ENCODE measurements at places on chromosomes 16 and 17.

DNA sequence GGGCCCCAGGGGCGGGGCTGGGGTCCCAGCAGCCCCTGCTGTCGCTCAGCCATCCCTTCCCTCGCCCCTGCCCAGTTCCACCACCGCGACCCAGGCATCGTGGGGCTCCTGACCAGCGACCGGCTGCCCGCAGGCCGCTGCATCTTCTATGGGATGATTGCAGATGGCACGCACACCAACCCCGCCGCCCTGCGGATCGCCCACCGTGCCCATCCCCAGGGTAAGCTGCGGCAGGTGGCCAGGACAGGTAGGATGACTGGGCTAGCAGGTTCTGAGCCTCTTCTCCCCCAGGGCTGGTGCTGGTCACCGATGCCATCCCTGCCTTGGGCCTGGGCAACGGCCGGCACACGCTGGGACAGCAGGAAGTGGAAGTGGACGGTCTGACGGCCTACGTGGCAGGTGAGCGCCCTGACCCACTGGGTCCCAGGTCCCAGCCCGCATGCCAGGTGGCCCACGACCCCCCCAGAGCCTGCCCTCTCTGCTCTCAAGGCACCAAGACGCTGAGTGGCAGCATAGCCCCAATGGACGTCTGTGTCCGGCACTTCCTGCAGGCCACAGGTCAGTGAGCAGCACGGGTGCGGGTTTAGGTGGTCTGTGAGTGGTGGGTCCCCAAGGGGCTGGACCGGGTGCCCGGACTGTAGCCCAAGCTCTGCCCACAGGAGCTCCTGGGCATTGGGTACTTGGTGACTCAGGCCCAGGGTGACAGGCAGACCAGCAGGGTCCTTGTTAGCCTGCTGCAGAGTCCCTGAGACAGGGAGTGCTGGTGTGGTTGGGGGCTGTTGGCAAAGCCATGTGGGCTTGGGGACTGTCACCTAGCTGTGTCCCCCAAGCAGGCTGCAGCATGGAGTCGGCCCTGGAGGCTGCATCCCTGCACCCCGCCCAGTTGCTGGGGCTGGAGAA is 2.8 kb downstream of the CEMP1 start:
- DNase-seq: no peak

GRCh38 chr17:4811471-4811870 is 4.5 kb downstream of the PLD2 start:
- DNase-seq: no peak

GRCh38 chr16:1822801-1823200 is 3.8 kb downstream of the HAGH start:
- DNase-seq: no peak

DNA sequence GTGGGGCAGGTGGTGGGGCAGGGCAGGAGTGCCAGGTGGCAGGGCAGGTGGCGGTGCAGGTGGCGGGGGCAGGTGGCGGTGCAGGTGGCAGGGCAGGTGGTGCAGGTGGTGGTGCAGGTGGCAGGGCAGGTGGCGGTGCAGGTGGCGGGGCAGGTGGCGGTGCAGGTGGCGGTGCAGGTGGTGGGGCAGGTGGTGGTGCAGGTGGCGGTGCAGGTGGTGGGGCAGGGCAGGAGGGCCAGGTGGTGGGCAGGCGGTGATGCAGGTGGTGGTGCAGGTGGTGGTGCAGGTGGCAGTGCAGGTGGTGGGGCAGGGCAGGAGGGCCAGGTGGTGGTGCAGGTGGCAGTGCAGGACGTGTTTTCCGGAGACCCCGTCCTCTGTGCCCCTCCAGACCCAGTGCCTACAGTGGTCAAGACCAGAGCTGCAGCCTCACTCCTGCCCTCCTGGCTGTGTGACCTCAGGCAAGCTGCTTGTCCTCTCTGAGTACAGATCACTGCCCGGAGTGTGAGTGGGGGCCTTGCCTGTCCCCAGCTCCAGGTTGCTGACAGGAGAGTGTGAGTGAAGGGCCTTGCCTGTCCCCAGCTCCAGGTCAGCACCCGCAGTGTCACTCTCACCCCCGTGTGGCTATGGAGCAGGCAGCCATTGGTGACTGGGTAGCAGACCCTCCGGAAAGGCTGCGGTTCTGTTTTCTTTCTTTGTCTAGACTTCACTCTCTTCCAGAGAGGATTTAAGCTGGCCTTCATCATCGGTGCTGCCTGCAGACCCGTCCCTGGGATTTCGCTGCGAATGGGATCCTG is 16.1 kb upstream of the NPTX1 start:
- no peak for DNase-seq

- no peak for DNase-seq
Measured at GRCh38 chr17:58040386-58040785, 33.3 kb upstream of the SRSF1 start.

DNA sequence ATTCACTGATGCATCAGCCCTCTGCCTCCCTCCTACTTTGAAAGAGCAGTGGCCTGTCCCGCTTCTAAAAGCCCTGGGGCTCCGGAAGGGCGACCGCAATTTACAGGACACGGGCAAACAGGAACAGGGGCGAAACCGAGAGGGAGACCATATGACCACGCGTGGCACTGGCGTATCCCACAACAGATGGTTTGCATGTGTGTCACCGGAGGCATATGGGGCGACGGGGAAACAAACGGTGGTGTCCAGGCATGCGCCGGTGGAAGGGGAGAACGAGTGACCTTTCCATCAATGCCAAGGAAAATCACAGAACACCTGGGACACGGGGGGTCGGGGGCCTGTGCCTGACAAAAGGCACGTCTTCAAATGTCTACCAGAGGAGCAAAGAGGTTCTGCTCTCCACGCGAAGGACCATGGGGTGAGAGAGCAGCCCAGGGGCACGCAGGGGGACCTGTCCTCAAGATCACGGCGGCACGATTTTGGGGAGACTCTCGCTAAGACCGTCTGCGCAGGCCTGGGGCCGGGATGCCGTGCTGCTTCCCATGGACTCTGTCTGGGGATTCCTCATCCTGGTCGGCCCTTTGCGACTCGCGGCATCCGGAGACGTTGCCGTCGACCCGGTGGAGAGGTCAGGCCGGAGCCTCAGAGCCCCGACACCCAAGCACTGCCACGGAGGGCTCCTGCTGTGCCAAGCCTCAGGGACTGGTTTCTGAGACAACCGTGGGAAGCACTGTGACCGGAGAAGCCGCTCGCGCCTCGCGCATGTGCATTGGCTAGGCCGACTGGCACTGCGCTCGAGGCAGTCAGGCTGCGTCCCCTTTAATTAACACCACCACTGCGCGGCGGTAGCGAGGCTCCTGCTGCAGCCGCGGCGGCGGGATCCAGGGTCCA is 12.8 kb upstream of the KCNJ18 start:
- no peak for DNase-seq

GRCh38 chr17:57493171-57493570 is 236.8 kb downstream of the MSI2 start:
- DNase-seq: no peak

DNA sequence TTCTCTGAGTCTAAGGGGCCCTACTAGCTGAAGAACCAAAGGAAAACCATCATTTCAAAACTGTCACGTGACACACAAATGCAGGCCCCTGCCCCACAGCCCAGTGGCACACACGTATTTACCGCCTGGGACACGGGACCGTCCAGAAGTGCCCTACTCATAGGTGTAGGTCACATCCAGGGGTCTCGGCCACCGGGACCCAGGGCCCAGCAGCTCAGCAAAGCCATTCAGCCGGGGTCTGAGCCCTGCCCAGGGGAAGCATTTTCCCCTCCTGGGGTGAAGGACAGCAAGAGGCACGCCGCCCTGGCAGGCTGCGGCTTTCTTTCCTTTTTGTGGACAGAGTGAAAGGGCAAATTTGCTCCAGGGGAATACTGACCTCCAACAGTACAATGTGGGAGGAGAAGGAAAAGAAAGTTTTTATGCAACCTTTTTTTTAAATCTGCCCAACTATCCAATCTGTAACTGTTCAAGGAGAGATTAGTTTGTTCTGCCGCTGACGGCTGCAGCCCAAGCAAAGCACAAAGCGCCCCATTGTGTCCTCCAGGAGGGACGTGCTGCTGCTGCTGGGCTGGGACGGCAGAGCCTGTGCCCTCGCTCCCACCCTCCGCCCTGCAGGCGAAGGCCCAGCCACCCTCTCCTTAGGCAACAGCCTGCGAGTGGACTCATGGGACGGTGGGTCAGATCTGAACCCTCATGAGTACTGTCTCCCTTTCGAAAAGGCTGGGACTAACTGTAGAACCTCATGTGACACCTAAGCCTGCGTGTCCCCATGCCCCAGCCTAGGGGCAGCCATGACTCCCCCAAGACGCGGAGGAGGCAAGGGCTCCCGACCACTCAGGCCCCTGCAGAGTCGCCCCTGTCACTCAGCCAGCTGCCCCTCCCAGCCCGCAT is 21.3 kb downstream of the SLC7A5 start:
- no peak for DNase-seq

DNA sequence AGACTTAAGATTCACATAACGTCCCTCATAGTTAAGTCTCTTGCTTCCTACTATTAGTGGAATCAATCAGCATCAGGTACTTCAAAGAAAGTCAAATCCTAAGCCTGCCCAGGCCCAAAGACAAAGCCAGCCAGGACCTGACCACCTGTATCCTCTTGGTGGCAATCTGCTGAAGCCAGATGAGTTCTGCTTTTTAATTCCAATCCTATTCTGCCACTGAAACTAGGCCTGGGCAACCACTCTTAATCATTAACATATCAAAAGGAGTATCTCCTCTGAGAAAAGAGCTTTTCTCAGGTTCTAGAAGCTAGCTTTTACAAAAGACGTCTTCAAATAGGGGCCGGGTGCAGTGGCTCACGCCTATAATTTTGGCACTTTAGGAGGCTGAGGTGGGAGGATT is 15.1 kb upstream of the GLG1 start:
- no peak for DNase-seq

DNA sequence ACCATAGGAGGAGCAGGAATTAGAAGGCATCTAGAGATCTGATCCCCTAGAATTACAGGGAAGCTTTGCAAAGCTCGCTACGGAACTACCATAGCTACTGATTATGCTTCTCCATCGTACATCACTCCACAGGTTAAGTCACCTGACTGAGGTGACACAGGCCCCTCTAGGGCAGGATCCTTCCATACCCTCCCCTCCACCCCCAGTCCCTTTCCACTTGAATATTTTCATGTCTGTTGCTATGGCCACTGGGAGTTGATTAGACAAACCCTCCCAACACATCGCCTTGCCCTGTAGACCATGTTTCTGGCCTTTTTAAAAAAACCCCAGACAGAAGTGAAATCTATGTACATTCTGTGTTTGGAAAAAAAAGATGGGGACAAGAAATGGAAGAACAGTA is 287.1 kb downstream of the SOX9 start:
- DNase-seq: no peak

- DNase-seq: no peak
Measured at GRCh38 chr17:3982113-3982512, 17.9 kb upstream of the ATP2A3 start.

- no peak for DNase-seq
Measured at GRCh38 chr17:43475494-43476089, 8.2 kb upstream of the DHX8 start.

GRCh38 chr16:87163637-87164036 is 153.6 kb downstream of the C16orf95 start:
- DNase-seq: no peak

All from stimulated activated naive CD4-positive, alpha-beta T cell treated with Interleukin-2 at 50 U/mL for 16 hours (primary cell).